ENCODE measurements at places on chromosomes 12 and 14.

GRCh38 chr12:28770322-28770721, 378.8 kb upstream of the FAR2 start:
- no peak for DNase-seq

- no peak for DNase-seq
Observed at GRCh38 chr14:52279408-52279807, 11.9 kb downstream of the PTGDR start.

DNA sequence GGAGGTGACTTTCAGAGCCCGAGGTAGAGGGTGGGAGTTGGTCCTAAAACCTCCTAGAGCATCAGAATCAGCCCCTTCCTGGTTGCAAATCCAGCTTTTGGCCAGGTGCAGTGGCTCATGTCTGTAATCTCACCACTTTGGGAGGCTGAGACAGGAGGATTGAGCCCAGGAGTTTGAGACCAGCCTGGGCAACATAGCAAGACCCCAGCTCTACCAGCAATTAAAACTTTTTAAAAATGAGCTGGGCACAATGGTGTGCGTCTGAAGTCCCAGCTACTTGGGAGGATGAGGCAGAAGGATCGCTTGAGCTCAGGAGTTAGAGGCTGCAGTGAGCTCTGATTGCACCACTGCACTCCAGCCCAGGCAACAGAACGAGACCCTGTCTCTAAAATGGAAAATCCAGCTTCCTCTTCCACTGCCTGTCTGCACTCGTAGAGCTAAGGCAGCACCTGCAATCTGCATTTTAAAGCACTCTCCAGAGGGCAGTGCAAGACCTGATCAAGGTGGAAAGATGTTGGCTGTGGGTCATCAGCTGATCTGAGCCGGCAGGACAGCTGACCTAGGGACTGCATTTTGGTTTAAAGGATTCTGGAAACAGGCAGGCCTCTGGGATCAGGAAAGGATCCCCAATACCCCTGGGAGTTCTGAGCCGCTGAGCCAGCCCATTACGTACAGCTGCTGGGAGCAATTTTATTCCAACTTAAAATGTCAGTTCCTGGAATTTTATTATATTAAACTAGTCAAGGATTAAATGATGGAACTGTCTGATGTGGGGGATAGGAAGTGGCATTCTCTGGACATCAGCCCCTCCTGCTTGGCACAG, 1.8 kb upstream of the TESC start:
- no peak for DNase-seq

DNA sequence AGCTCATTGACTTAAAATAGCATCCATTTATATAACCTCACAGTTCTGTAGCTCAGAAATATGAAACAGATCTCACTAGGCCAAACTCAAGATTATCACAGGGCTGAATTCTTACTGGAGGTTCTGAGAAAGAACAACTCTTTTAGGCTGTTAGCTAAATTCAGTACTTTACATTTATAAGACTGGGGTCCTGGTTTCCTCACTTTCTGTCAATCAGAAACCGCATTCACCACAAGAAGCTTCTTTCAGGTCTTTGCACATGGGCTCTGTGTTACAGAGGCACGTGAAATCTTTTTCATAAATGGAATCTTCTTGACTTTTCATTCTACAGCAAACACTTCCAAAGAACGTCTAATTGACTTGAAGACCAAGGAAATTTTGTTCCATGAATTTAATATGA, 876.3 kb upstream of the FOXG1 start:
- no peak for DNase-seq

- peak; percentile 65 for DNase-seq
Observed at GRCh38 chr14:83842547-83842946, 1687.4 kb upstream of the FLRT2 start.

- no peak for DNase-seq
Observed at GRCh38 chr12:102593134-102593533, 112.8 kb upstream of the IGF1 start.

- DNase-seq = no peak
Observed at GRCh38 chr12:13233830-13234641, 37.5 kb downstream of the EMP1 start.

DNA sequence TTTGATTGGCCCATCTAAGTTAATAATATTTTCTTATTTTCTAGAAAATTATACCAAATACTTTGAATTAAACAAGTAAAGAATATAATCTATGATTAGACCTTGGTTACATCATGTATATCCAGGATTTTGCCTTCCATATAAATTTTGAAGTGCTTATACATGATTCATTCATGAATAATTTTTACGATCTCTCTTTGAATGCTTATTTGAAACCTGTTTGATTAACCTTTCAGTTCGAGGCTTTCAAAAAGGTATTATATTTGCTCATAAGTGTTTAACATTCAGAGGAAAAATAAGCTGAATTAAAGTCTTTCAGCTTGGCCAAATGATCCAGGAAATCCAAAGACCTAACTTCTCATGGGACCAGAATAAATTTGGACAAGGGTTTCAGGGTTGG, 495.2 kb upstream of the GARIN6 start:
- DNase-seq = no peak

GRCh38 chr12:9049520-9050133, 60.3 kb downstream of the KLRG1 start:
- no peak for DNase-seq

DNA sequence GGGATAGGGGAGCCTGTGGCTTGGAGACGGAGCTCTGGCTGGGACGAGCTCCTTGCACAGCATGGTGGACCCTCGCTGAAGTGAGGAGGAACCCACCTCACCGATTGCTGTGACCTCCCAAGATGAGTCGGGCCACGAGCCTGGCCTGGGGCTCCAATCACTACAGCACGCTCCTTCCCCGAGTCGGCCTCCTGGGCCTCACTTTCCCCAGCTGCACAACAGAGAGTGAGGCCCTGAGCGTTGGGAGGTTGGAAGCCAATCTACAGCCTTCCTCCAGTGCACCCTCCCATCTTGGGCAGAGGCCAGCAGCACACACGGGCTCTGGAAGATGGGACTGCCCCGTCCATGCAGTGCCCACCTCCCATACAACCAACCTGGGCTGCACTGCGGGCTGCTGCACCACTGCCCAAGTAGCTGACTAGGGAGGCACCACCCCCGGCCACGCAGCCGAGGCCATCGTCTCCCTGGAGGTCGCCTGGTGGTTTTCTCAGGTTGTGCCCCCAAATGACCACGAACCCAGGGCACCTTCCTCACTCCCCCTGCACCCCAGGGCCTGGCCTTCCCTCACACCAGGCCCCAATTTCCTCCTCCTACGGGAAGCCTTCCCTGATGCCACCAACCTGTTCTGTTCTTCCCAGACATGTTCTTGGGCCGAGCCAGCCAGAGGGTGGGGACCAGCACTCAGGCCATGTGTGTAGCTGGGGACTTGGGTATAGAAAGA, 152.3 kb upstream of the C14orf180 start:
- no peak for DNase-seq

- DNase-seq = no peak
Observed at GRCh38 chr12:92123780-92124688, 21.6 kb downstream of the BTG1 start.

GRCh38 chr12:113071135-113072112, 14.9 kb downstream of the DTX1 start:
- DNase-seq = peak; percentile 70

- no peak for DNase-seq
Observed at GRCh38 chr14:90060965-90061684, 669 bp upstream of the KCNK13 start.

DNA sequence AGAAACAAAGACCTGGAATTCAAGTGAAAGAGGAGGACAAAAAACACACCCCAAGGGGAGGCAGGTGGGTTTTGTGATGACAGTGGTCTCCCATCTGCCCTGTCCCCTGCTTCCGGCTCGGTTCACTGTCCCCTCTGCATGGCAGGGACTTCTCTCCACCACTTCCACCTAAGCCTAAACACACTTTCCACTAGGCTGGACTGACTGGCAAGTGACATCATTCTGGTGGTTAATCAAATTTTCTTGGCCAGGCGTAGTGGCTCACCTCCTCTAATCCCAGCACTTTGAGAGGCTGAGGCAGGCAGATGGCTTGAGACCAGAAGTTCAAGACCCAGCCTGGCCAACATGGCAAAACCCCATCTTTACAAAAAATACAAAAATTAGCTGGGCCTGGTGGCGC, 11.9 kb downstream of the PLEKHG6 start:
- DNase-seq = no peak
